Glutamatergic neuron (in vitro differentiated cells): ENCODE measurements at places on chromosomes 12 and 14. TPM values are rescaled to one million over a fixed set of nuclear protein-coding genes. Genes with fewer than 3 reads are reported as not detected.

- H3K27ac ChIP-seq = peak overlapping the region; percentile 21
- no peaks in the 10 kb centered on the region for H3K36me3 ChIP-seq
- DNase-seq = peak; percentile 24
- H3K4me3 ChIP-seq = no peak overlapping the region
- no peaks in the 10 kb centered on the region for H3K4me1 ChIP-seq
Measured at GRCh38 chr14:61177279-61178225, 103.6 kb downstream of the TMEM30B start.

DNA sequence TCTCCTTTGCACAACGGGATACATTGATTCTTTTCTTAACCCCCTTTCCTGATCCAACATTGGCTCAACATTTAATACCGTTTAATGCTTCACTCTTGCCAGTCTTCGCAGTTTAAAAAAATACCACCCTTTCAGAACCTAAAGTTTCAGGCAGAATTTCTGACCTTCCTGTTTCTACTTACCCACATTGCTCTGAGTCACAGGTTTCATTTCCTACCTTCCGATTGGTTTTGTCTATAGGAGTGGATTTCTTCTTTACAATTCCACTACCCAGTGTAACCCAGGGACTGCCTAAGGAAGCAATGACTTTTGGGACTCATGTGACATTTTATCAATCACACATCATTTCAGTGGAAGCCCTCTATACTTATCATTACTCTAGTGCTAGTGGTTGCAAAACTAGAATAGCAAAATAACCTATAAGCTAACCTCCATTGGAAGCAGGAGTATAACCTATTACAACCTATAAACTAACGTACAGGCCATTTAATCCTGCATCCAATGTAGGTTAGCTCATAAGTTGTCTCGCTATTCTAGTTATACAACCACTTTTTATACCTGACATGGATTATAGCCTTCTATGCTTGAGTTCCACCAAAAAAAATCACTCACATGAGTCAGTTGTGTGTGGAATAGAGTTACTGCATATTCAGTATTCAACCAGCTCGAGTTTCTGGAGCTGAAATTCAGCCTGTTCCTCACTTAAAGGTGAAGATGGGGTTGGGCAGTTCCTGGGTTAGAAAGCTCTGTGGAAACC, 64.9 kb upstream of the KITLG start:
- H3K27me3 ChIP-seq = no peaks in the 10 kb centered on the region
- no peaks in the 10 kb centered on the region for H3K4me1 ChIP-seq
- DNase-seq = no peak
- no peak overlapping the region for H3K4me3 ChIP-seq
- H3K36me3 ChIP-seq = no peaks in the 10 kb centered on the region
- H3K27ac ChIP-seq = no peak overlapping the region

DNA sequence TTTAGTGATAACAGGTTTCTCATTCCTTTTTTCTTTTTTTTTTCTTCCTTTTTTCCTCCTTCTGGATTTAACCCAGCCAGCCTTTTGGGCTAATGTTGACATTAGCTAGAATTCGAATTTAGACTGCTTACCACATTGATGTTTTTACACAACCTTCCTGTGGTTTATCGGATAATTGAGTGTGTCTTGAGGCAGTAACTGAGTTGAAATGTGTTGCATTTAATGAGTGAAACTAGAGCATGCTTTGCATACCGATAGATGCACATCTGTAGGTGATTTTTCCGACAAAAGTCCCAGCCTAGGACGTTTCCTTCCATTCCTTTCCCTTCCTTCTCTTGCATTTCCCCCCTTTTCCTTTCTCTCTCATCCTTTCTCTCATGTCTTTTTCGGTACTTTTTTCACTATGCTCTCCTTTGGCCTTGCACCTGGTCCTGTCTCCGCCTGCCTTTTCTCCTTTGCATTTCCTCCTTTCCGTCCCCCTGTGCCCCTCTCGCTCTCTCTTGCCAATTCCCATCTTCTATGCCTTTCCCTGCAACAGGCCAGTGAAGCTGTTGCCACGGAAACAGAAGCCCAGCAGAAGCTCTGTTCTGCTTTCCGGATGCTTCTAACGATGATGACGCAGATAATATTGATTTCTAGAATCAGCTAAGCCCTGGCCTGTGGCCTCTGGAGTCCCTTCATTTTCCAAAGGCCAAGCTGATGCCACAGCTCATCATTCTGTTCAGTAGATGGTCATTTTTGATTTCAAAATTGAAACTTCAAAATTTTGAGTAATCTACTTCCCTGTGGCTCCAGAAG, 76.1 kb downstream of the SLC25A47 start:
- H3K27ac ChIP-seq = peak overlapping the region; percentile 91
- H3K4me1 ChIP-seq = peaks cover 60% of the 10 kb centered on the region
- peak overlapping the region; percentile 74 for H3K4me3 ChIP-seq

CLEC4E gene
- total RNA-seq = not detected

- no peak overlapping the region for H3K4me3 ChIP-seq
- H3K36me3 ChIP-seq = no peaks in the 10 kb centered on the region
Measured at GRCh38 chr14:68663385-68664076, 129.3 kb downstream of the ZFP36L1 start.

GRCh38 chr12:124833693-124834122, 30.0 kb downstream of the SCARB1 start:
- H3K4me3 ChIP-seq = no peak overlapping the region
- peaks cover 9% of the 10 kb centered on the region for H3K4me1 ChIP-seq
- H3K27me3 ChIP-seq = peaks cover 3% of the 10 kb centered on the region
- H3K27ac ChIP-seq = no peak overlapping the region
- DNase-seq = peak; percentile 53

SLC10A1 gene
- not detected for total RNA-seq

SSPN gene
- 0.91 TPM for total RNA-seq

DNA sequence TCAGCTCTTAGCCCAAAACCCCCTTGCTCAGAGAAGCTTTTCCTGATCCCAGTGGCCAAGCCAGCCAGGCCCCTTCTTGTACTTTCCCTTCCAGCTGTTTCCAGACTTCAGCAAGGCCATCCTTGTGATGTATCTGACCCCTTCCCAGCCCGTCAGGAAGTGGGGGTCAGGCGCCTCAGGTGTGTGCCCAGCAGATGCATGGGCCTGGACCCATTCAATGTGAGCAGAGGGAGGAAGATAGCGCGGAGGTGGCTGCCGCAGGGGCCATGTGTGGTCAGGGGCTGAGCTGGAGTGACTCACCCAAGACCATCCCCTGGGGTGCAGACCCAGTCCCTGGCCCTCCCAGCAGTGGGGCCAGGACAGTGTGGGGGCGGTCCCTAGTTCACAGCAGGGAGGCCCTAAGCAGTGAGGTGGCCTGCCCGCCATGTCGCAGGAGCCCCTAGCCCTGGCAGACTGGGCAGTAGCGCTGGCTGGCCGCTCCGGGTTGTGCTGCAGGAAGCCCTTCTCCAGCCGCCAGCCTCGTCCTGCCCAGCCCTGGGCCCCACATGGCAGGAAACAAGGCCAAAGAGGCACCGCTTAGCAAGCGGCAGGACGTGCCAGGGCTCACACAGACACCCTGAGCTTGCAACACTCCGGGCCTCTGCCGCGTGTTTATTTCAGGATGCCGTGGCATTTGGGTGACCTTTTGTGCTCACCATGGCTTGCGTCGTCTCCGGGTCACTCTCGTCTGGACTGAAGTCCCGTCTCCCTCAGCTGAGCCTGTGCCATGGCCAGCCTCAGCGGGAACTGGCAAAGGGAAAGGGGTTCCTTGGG, 12.0 kb downstream of the ADSS1 start:
- no peak for DNase-seq
- H3K36me3 ChIP-seq = no peaks in the 10 kb centered on the region
- H3K27me3 ChIP-seq = peaks cover 5% of the 10 kb centered on the region
- no peak overlapping the region for H3K27ac ChIP-seq

DNA sequence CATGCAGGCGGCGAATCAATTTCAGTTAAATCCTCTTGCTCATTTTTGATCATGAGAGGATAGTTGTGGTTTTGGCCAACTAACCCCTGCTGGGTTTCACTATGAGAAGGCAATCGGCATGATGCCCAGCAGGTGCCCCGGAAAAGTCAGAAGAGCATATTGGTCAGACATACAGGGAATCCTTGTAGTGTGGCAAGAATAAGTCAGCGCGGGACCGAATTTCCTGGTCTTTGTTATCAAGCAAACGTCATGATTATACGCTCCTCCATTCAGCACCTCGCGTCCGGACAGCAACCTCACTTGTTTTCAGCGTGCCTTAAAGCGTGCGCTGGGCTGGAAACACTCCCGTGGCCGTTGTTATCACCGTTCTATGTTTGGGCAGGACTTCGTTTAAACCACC, 1.8 kb downstream of the TBC1D30 start:
- peaks cover 18% of the 10 kb centered on the region for H3K4me1 ChIP-seq
- H3K36me3 ChIP-seq = peaks cover 11% of the 10 kb centered on the region

GRCh38 chr12:51868821-51869495, 18.9 kb upstream of the ANKRD33 start:
- peaks cover 24% of the 10 kb centered on the region for H3K27me3 ChIP-seq
- peak overlapping the region; percentile 87 for H3K27ac ChIP-seq
- H3K36me3 ChIP-seq = no peaks in the 10 kb centered on the region
- peak overlapping the region; percentile 78 for H3K4me3 ChIP-seq
- DNase-seq = peak; percentile 59

- H3K4me3 ChIP-seq = no peak overlapping the region
- DNase-seq = no peak
Measured at GRCh38 chr12:22682663-22683062, 57.7 kb downstream of the ETNK1 start.

RBMS2 gene
- total RNA-seq = 10.2 TPM

GRCh38 chr12:24270965-24271364, 321.5 kb upstream of the SOX5 start:
- H3K36me3 ChIP-seq = no peaks in the 10 kb centered on the region
- no peak overlapping the region for H3K4me3 ChIP-seq
- H3K27me3 ChIP-seq = no peaks in the 10 kb centered on the region

GSC gene
- total RNA-seq = not detected

DNA sequence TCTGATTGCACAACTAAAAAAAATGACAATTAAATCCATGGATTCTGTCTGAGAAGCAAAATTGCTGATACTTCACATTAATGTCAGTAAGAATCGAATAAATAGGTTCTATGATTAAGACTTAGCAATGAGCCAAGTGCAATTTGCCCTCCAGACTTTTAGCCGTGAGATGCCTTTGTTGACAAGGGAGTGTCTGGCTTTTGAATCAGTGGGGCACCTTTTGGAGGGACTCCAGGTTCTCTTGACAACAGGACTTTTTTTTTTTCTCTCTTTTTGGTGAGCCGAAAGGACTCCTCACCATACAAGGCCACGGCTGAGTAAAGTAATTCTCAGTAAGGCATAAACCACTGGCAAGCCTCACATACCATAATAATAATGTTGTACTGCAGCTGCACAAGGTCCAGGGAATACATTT, 4.7 kb upstream of the MDM1 start:
- H3K27ac ChIP-seq = no peak overlapping the region
- H3K4me3 ChIP-seq = no peak overlapping the region
- H3K4me1 ChIP-seq = peaks cover 2% of the 10 kb centered on the region
- DNase-seq = no peak
- no peaks in the 10 kb centered on the region for H3K36me3 ChIP-seq

GRCh38 chr12:27787559-27787958, 7.5 kb upstream of the MANSC4 start:
- peaks cover 11% of the 10 kb centered on the region for H3K4me1 ChIP-seq
- peaks cover 2% of the 10 kb centered on the region for H3K27me3 ChIP-seq

DNA sequence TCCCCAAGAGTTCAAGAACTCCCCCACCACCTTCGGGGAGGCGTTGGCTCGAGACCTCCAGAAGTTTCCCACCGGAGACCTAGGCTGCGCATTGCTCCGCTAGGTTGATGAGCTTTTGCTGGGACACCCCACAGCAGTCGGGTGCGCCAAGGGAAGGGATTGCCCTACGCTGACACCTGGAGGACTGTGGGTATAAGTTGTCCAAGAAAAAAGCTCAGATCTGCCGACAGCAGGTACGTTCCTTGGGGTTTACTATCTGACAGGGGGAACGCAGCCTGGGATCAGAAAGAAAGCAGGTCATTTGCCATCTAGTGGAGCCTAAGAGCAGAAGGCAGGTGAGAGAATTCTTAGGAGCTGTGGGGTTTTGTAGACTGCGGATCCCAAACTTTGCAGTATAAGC, 98.8 kb downstream of the FRMD6 start:
- H3K4me1 ChIP-seq = no peaks in the 10 kb centered on the region
- H3K27me3 ChIP-seq = no peaks in the 10 kb centered on the region
- DNase-seq = no peak
- H3K4me3 ChIP-seq = no peak overlapping the region

DNA sequence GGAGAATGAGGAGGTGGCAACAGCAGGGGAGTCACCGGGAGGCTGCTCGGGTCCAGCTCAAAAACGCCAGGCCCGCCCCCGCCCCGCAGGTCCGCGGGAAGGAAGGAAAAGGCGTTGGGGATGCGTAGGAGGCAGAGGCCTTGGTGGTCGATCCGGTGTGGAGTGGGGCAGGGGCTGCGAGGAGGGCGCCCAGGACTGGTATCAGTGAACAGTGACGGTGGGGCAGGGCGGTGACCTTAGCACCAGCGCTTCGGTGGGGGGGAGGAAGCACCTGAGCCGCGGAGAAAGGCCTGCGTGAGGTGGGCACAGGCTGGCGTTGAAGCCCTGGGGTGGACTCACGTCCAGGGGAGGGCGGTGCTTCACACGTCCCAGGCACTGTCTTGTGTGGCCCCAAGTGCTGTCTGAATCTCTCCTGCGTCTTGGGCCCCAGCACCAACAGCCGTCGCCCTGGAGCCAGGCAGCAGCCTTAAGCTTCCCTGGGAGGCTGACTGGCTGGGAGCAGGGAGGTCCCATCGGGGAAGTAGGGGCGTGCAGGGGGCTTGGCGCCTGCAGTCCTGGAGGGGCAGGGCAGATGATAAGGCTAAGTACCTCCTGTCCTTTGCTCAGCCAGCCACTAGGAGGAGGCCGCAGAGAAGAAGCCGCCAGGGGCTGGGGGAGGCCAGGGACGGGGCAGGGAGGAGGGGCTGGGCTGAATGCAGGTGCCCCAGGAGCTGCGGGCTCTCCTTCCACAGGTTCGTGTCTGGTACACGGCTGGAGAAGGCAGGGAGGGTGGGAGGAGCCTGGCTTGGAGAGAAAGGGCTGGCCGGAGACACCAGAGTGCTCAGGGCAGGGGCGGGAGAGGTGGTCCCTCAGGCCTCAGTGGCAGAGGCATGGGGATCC, 26.5 kb downstream of the ZBTB42 start:
- DNase-seq = peak; percentile 80
- peaks cover 19% of the 10 kb centered on the region for H3K27me3 ChIP-seq
- peaks cover 5% of the 10 kb centered on the region for H3K4me1 ChIP-seq
- peak overlapping the region; percentile 52 for H3K27ac ChIP-seq

PGF gene
- 7.9 TPM for total RNA-seq

ART4 gene
- not detected for total RNA-seq

DNA sequence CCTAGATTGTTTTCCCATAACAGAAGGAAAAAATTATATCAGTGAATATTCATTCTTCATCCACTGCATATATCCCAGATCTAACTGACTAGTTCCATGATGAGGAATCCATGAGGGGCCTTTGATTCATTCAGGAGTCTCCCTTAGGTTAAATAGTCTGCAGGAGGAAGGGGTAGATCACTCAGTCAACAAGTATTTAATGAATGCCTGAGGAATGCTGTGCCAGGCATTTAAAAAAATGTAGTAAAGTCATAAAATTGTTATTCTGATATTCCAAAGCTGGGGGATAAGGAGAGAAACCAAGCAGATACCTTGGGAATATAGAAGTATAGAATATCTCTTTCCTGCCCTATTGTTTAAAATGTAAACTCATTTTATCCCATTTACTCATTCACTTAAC, 216.2 kb upstream of the CAND1 start:
- H3K4me1 ChIP-seq = no peaks in the 10 kb centered on the region
- H3K27ac ChIP-seq = no peak overlapping the region
- H3K27me3 ChIP-seq = peaks cover 2% of the 10 kb centered on the region
- no peak overlapping the region for H3K4me3 ChIP-seq
- DNase-seq = no peak
